Naive thymus-derived CD4-positive, alpha-beta T cell (primary cell): ENCODE measurements at places on chromosomes 1 and 21.

- no peak for DNase-seq
Measured at GRCh38 chr1:196877964-196878363, 9.9 kb upstream of the CFHR4 start.

GRCh38 chr21:38936240-38936639 lies 130.5 kb downstream of the ETS2 start:
- no peak for DNase-seq

DNA sequence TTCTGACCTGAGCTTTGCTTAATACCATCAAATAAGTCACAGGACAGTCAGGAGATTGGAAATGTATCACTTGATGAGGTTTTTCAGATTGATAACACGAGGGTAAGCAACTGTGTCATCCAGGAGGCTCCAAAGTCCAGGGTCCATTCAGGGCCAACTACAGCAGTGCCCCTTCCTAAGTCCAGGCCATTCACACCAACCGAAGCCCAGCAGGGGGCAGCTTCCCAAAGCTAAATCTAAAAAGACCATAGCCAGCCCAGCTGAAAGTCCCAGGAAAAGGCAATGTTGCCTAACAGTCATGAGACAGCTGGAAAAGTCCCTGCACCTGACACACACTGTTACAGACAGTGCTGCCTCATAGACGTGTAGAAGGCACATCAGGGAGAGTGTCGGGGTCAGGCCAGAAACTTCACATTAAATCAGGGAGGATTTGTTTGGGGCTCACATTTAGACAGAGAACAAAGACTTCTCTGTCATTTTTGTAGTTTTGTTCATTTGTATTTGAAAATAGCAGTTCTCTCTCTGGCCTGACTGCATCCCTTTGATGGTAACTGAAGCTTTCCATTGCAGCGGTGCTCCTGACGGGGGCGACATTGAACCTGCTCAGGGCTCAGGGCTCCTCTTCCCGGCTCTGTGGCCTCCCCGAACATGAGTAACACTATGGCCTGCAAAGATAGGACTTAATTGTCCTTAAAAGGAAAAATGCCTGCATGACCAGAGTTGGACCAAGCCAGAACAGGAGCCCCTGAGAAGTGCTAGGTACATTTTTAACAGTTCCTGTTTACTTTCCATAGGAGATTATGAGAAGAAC lies 200.4 kb downstream of the NRIP1 start:
- peak; percentile 24 for DNase-seq

GRCh38 chr1:30413606-30414005 lies 309.8 kb downstream of the MATN1 start:
- DNase-seq = no peak

- no peak for DNase-seq
Measured at GRCh38 chr1:28161751-28162150, 14.7 kb downstream of the PTAFR start.

DNA sequence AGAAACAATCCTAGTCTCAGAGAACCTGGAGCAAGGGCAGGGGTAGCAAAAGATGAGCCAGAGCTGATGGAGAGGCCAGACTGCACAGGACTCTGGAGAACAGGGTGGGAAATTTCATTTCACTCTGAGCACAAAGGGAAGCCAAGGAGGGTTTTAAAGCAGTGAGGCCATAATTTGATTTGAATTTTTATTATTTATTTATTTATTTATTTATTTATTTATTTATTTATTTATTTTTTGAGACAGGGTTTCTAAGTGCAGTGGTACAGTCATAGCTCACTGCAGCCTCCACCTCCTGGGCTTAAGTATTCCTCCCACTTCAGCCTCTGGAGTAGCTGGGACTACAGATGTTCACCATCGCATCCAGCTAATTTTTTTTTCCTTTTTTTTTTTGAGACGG lies 45.1 kb downstream of the MT1HL1 start:
- no peak for DNase-seq

DNA sequence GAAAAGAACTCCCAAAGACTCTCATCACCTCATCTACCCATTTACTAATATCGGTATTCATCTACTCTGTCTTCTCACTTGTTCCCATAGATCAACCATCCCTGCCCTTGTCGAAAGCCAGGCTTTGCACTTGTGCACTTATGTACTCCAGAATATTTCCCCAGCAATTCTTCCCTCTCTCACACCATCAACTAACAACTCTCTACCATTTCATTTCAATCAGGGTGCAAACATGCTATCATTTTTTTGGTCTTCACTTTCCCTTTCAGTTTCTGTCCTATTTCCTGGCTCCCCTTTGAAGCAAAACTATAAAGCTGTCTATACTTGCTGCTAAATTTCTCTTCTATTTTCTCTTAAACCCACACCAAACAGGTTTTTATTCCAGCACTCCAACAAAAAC lies 6.7 kb downstream of the C1orf105 start:
- no peak for DNase-seq

GRCh38 chr1:93805027-93805610 lies 73.9 kb downstream of the DNTTIP2 start:
- DNase-seq = no peak

GRCh38 chr1:243846761-243847160 lies 3.3 kb downstream of the AKT3 start:
- DNase-seq = no peak

GRCh38 chr1:3231826-3232225 lies 162.8 kb downstream of the PRDM16 start:
- DNase-seq = no peak

DNA sequence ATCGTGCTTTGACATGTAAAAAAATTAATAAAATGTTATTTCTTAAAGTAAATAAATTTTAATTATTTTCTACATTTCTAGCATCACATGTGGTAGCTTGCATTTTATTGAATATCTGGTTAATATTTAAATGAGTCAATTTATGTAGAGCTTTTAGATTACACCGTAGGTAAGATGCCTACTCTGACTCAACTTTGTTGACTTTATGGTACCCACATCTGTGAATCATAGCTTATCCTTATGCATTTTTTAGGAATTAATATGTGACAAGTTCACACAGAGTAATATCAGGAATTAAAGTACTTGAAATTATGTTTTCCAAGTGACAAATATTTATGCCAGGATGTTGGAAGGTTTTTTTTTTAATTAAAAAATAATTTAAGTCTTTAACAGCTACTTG lies 120.7 kb downstream of the LEPR start:
- no peak for DNase-seq

DNA sequence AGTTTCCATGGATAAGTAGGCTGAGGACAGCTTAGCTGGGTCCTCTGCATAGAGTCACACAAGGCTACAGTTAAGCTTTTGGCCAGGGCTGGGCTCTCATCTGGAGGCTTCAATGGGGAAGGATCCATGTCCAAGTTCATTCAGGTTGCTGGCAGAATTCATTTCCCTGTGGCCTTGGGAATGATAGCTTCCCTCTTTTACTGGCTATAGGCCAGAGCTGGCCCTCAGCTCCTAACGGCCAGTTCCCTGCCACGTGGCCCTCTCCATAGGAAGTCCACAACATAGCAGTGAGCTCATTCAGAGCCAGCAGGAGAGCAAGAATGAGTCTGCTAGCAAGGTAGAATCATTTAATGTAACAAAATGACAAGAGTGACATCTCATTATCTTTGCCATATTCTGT lies 15.1 kb upstream of the PODN start:
- DNase-seq = no peak

GRCh38 chr1:97350662-97351061 lies 570.2 kb downstream of the DPYD start:
- DNase-seq = no peak

- no peak for DNase-seq
Measured at GRCh38 chr1:117112047-117112717, 9.4 kb downstream of the TRIM45 start.

DNA sequence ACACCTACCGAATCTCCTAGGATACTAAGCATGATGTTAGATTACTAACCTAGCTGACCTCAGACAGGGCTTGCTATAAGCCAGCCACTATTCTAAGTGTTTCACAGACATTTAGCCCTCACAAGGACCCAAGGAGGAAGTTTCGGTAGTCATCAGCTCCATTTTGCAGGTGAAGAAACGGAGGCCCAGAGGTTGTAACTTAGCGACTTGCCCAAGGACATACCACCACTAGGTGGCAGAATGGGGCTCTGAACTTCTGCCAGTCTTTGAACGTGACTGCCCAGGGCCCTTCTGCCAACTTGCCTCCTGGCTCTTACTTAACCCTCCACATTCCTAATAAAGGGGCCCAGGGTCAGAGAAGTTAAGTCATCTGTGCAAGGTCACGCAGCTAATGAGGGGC lies 283.5 kb downstream of the C1orf94 start:
- DNase-seq = peak; percentile 4

DNA sequence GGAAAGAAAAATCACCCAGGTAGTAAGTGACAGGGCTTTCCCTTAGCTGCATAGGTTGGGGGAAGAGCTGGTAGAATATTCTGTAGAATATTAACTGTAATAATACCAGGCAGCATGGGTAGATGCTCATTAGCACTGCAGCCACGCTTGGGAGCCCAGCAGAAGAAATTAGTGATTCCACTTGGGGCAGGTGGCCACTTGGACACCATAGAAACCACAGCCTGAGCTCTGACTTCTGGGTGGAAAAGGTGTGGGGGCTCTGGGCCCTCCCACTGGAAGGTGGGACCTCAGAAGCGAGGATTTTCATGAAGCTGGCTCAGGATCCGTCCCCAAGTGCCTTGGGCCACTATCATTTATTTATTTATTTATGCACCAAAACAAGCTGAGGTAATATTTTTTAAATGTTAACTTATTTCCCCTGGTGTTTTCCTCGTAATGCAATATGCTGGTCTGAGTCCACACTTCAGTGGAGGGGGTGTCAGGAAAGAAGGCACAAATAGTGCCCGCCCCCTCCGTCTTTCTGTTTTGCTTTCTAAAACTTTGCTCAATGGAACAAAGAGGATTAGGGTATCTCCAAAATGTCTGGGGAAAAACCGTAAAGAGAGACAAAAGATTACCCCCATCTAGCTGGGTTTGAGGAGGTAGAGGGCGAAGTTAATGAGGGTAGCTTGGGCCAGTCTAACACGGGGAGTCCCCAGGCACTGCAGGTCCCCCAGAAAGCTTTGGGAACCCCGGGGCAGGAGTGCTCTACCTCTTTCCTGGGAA lies 75.2 kb upstream of the GADD45A start:
- DNase-seq = no peak

DNA sequence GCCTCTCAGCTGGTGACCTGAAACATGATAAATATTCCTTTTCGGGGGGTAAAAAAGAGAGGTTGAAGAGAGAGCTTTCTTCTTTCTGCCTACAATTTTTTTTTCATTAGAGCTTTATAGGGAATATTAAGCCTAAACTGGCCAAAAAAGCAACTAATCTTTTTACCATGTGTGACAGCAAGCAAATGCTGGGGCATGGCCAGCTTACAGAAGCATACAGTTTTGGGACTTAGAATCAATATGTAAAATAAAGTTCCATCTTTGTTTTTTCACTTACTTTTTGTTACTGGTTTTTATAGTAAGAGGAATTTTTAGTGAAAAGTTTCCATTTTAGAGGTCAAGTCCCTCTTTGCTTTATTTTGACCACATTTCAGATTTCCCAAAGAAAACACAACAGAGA lies 301.2 kb upstream of the DEPDC1 start:
- DNase-seq = no peak

- no peak for DNase-seq
Measured at GRCh38 chr1:18649693-18650370, 19.2 kb downstream of the PAX7 start.

GRCh38 chr1:21205416-21205815 lies 28.7 kb upstream of the EIF4G3 start:
- DNase-seq = no peak

- DNase-seq = no peak
Measured at GRCh38 chr1:234593771-234594504, 16.0 kb downstream of the IRF2BP2 start.

DNA sequence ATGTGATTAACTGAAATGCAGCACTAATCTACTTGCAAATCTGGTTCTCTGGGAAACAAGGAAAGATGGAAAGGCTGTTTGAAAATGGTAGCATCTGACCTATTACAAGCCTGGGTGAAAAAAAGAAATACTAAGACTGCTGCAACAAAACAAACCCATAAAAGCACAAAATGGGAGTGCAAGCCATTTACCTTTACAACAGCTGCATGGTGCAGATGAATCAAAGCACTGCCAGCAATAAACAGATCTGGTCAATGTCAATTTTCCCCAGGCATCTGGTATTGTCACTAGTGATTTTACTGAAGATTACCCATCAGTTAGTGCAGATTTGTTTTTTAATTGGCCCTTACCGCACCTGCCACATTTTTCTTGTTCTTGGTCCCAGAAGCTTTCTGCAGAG lies 1341.7 kb downstream of the PLA2G4A start:
- no peak for DNase-seq

GRCh38 chr1:228120857-228121489 lies 11.9 kb upstream of the MRPL55 start:
- no peak for DNase-seq

DNA sequence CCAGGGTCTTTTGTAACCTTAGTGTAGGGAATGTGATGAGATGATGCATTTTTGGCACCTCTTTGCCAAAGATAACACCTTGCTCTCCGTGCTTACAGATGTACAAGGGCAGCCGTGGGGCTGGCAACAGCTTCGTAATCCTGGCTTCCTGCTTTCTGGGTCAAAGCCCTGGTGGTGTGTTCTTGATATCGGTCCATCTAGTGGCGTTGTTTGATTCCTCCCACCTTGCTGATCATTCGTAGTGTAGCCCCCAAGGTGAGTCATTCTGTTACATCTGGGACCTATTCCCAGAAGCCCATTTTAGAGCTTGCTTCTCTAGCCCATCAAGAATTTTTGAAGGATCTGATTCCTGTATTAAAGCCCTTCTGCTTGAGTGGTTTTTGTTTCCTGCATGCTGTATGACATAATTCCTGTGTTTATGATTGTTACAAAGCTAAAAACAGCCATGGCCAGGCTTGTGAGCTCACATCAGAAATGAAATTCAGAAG lies 7.0 kb upstream of the CCT8 start:
- no peak for DNase-seq
